ENCODE measurements at places on chromosomes 7 and 10.

- no peaks in the 10 kb centered on the region for H3K4me1 ChIP-seq
- H3K27me3 ChIP-seq = no peaks in the 10 kb centered on the region
- H3K36me3 ChIP-seq = no peaks in the 10 kb centered on the region
- no peak overlapping the region for H3K27ac ChIP-seq
These were observed 597.3 kb downstream of the CNTNAP2 start for GRCh38 chr7:146713934-146714333.

- H3K4me1 ChIP-seq = peaks cover 48% of the 10 kb centered on the region
- H3K27ac ChIP-seq = peak overlapping the region; percentile 21
These were observed 91.2 kb upstream of the PARD3 start for GRCh38 chr10:34906067-34906965.

DNA sequence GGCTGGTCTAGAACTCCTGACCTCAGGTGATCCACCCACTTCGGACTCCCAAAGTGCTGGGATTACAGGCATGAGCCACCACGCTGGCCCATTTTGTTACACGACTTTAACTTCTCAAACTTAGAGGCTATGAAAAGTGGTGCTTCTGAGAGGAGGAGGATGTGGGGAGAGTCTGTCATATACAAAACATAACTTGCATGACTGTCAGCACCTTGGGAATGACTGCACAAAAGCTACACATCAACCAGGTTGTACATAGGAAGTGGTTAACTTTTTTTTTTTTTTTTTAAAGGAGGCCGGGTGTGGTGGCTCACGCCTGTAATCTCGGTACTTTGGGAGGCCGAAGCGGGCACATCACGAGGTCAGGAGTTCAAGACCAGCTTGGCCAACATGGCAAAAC is 43.4 kb upstream of the GSDME start:
- H3K27me3 ChIP-seq = no peaks in the 10 kb centered on the region
- peaks cover 14% of the 10 kb centered on the region for H3K36me3 ChIP-seq
- no peak for DNase-seq
- no peak overlapping the region for H3K4me3 ChIP-seq
- H3K27ac ChIP-seq = no peak overlapping the region

GRCh38 chr7:75743455-75743859 is 4.7 kb upstream of the HIP1 start:
- no peaks in the 10 kb centered on the region for H3K4me1 ChIP-seq
- H3K27me3 ChIP-seq = no peaks in the 10 kb centered on the region
- DNase-seq = no peak
- no peak overlapping the region for H3K4me3 ChIP-seq
- no peak overlapping the region for H3K27ac ChIP-seq

- H3K4me1 ChIP-seq = peaks cover 67% of the 10 kb centered on the region
- DNase-seq = no peak
- no peaks in the 10 kb centered on the region for H3K36me3 ChIP-seq
- H3K27ac ChIP-seq = peak overlapping the region; percentile 69
- no peaks in the 10 kb centered on the region for H3K27me3 ChIP-seq
- H3K4me3 ChIP-seq = no peak overlapping the region
These were observed 33.4 kb downstream of the CCDC6 start for GRCh38 chr10:59872892-59873463.

GRCh38 chr10:77522268-77522809 is 115.3 kb downstream of the KCNMA1 start:
- no peak overlapping the region for H3K4me3 ChIP-seq
- no peak overlapping the region for H3K27ac ChIP-seq
- H3K27me3 ChIP-seq = no peaks in the 10 kb centered on the region
- no peaks in the 10 kb centered on the region for H3K36me3 ChIP-seq

DNA sequence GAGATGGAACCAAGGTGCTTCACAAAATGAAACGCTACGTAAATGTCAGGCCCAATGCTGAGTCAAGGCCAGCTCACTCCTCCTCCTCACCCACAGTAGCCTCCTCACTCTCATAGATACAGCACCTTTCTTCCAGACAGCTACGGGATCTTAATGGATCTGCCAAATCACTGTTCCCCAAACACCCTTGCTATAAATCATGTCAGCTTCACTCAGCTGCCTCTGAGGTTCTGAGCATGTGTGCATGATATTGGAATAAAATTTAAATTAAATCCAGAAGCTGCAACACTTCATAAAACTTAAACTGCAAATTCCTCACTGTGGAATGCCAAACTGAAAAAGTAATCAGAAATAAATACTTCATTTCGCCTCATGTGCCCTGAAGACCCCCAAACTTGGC is 14.7 kb upstream of the CPXM2 start:
- DNase-seq = no peak
- no peaks in the 10 kb centered on the region for H3K27me3 ChIP-seq
- no peaks in the 10 kb centered on the region for H3K36me3 ChIP-seq
- H3K4me3 ChIP-seq = no peak overlapping the region
- no peak overlapping the region for H3K27ac ChIP-seq

DNA sequence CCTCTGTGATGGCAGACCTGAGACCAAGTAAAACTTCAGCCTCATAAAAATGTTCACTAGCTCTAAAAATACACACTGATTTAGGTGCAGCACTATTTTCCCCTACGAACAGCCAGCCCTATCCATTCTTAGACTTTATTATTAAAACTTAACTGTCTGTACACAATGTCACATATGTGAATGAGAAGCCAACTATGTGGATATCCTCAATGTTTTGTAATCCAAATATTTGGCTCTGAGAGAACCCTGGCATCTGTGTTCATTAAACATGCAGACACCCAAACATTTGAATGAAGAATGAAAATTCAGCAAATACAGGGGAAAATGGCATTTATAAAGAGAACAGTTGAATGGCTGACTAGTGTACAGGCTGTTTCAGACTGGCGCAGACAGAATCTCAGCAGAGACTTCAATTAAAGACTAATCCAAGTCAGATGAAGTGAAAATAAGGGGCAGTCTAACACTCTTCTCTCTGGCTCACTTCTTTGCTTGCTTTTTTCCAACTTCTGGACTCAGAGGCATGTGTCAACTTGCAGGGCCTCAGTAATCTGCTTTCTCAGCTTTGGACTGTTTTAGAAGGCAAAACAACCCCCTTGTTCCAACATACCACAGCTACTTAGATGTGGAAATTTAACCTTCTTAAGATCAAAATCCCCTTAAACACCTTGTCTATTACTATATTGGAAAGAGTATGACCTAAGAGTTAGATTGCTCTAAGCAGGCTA is 47.4 kb upstream of the FAM180A start:
- no peak overlapping the region for H3K4me3 ChIP-seq
- no peaks in the 10 kb centered on the region for H3K27me3 ChIP-seq
- no peak for DNase-seq
- peaks cover 13% of the 10 kb centered on the region for H3K4me1 ChIP-seq
- H3K27ac ChIP-seq = peak overlapping the region; percentile 14

GRCh38 chr10:19169684-19170083 is 121.1 kb downstream of the MALRD1 start:
- no peaks in the 10 kb centered on the region for H3K27me3 ChIP-seq
- DNase-seq = no peak
- no peak overlapping the region for H3K4me3 ChIP-seq
- H3K36me3 ChIP-seq = no peaks in the 10 kb centered on the region
- H3K4me1 ChIP-seq = no peaks in the 10 kb centered on the region

DNA sequence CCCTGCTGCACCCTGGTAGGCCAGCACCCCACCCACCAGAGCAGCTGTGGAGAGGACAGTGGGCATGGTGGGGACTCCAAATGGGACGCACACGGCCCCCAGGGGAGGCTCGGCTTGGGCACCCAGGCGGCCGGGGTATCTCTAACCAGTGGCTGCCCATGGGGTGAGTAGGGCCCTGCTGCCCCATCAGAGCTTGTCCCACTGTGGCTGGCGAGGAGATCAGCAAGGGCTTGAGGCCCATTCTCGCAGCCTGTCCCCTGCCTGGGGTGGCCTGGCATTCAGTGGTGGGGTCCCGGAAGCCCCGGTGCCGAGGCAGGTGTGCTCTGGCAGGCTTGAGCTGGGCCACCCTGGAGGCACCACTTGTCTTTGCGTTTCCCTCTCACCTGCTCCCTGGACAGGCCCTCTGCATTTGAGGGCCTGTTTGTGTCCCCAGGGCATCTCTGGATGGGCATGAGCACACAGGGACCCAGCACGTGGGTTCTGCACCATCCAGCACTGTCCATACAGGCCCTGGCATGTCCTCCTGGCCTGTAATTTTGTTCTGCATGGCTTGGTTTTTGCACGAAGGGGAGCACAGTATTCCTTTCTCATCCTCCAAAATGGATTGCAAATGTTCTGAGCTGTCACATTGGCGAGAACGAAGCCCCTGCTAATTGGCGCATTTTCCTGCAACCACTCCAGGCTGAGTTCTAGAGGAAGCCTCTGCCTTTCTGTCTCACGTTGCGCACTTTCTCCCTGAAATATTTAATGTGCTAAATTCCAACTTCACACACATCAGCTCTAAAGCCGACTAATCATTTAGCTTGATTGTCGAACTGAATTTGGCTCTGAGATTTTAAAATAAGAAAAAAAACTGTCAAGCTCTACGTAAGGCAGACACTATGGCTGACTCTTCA is 27.2 kb downstream of the PWWP2B start:
- H3K4me1 ChIP-seq = peaks cover 52% of the 10 kb centered on the region
- DNase-seq = no peak
- no peaks in the 10 kb centered on the region for H3K36me3 ChIP-seq
- peak overlapping the region; percentile 21 for H3K27ac ChIP-seq
- H3K27me3 ChIP-seq = no peaks in the 10 kb centered on the region

GRCh38 chr7:142150869-142151268 is 39.4 kb downstream of the MGAM2 start:
- H3K4me3 ChIP-seq = no peak overlapping the region
- no peak for DNase-seq
- no peaks in the 10 kb centered on the region for H3K4me1 ChIP-seq
- no peaks in the 10 kb centered on the region for H3K27me3 ChIP-seq

GRCh38 chr7:151900986-151901621 is 24.2 kb upstream of the PRKAG2 start:
- H3K4me1 ChIP-seq = peaks cover 6% of the 10 kb centered on the region
- H3K36me3 ChIP-seq = no peaks in the 10 kb centered on the region
- no peak overlapping the region for H3K27ac ChIP-seq
- no peak overlapping the region for H3K4me3 ChIP-seq

DNA sequence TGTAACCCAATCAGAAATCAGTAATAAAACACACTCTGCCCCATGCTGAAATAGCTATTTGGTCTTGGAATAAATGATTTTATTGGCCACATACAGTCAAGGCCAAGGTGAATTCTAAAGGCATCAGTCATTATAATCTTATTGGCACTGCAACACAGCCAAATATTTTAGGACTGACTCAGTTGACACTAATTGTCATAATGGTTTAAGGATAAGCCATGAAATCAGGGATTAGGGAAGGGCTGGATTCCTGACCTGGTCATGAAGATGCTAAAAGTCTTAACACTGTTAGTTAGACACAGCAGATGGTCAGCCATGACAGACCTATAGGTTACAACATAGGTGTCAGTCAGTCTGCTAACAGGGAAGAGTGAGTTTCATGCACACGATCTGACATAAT is 330.3 kb upstream of the NPSR1 start:
- no peaks in the 10 kb centered on the region for H3K27me3 ChIP-seq
- no peak for DNase-seq
- no peak overlapping the region for H3K27ac ChIP-seq
- no peaks in the 10 kb centered on the region for H3K4me1 ChIP-seq

GRCh38 chr7:132783824-132784223 is 207.6 kb upstream of the PLXNA4 start:
- no peaks in the 10 kb centered on the region for H3K27me3 ChIP-seq
- no peak overlapping the region for H3K4me3 ChIP-seq
- no peaks in the 10 kb centered on the region for H3K4me1 ChIP-seq
- no peak overlapping the region for H3K27ac ChIP-seq

GRCh38 chr10:105534086-105534485 is 893.0 kb downstream of the SORCS3 start:
- H3K27ac ChIP-seq = no peak overlapping the region
- no peak overlapping the region for H3K4me3 ChIP-seq
- no peak for DNase-seq

GRCh38 chr7:6634021-6634420 is 3.1 kb upstream of the ZNF316 start:
- no peak for DNase-seq
- no peak overlapping the region for H3K27ac ChIP-seq
- no peak overlapping the region for H3K4me3 ChIP-seq
- no peaks in the 10 kb centered on the region for H3K36me3 ChIP-seq
- peaks cover 22% of the 10 kb centered on the region for H3K4me1 ChIP-seq
- H3K27me3 ChIP-seq = no peaks in the 10 kb centered on the region

DNA sequence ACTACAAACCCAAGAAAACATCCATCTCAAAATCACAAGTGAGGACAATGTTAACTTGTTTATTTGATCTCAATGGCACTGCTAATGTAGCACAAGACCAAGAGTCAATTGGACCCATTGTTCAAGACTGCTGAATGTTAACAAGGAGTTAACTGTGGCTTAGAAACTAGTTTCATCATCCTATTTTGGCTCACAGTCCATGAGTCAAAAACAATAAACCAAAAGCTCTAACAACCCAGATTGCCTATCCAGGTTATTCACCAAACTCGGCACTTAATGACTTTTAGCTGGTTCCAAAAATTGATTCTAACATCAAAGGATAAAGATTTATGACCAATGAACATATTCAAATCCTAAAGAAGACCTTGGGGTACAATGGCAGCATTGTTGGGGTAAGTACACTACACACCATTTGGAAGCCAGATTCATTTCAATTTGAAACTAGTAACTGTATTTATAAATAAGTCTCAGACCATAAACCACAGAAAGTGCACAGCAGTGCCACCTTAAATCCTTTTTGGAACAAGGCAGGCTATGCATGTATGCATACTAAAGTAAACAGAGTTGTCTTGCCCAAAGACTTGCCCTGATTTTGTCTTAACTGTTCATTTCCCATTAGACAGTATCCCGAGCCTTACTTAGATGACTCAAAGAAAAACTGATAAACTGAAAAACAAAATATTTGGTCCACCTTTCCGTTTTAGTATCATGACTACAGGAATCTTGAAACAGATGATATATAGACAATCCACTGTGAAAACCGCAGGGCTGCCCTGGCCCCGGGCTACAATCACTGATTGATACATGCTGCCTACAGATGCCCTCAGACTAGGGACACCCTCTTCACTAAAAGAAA is 84.5 kb downstream of the SRPK2 start:
- no peaks in the 10 kb centered on the region for H3K36me3 ChIP-seq
- peak overlapping the region; percentile 20 for H3K27ac ChIP-seq
- H3K27me3 ChIP-seq = no peaks in the 10 kb centered on the region
- DNase-seq = no peak
- peak overlapping the region; percentile 2 for H3K4me3 ChIP-seq

DNA sequence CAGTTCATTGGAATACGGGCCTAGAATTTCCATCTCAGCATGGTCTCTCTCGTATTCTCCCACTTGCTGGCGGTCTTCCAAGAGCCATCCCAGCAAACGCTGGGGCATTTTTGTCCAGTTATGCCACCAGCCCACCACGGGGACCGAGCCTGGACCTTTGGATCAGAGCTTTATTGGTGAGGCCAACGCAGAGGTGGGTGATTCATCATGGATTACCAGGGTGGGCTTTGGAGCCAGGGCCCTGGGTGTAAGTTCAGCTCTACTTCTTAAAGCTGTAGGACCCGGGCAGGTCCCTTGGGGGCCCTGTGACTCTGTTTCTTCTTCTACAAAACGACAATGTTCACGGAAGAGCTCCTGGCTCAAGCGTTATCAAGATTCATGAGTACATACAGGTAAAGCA is 22.7 kb upstream of the PITRM1 start:
- DNase-seq = no peak
- peaks cover 13% of the 10 kb centered on the region for H3K4me1 ChIP-seq
- H3K27me3 ChIP-seq = no peaks in the 10 kb centered on the region
- H3K4me3 ChIP-seq = no peak overlapping the region
- H3K27ac ChIP-seq = no peak overlapping the region
- no peaks in the 10 kb centered on the region for H3K36me3 ChIP-seq

GRCh38 chr7:9488555-9488954 is 1055.1 kb downstream of the NXPH1 start:
- H3K36me3 ChIP-seq = no peaks in the 10 kb centered on the region
- H3K27ac ChIP-seq = no peak overlapping the region
- no peak for DNase-seq
- no peaks in the 10 kb centered on the region for H3K27me3 ChIP-seq

Measured in vagina (tissue), 2 donors.